Renal pelvis (tissue), 12 donors: ENCODE measurements at places on chromosomes 12 and 14. TPM values are rescaled to one million over a fixed set of nuclear protein-coding genes. Genes with fewer than 3 reads are reported as not detected.

The KRT3 gene
- not detected for polyA plus RNA-seq

The IRAK3 gene
- polyA plus RNA-seq: 4.4 TPM

The NEK9 gene
- polyA plus RNA-seq: 138 TPM

The SLC25A29 gene
- polyA plus RNA-seq: 56.1 TPM

The CMTM5 gene
- polyA plus RNA-seq: 3.1 TPM

The ACSM4 gene
- not detected for polyA plus RNA-seq

The RDH12 gene
- 0.40 TPM for polyA plus RNA-seq

The HHIPL1 gene
- 1.6 TPM for polyA plus RNA-seq

The AGAP2 gene
- polyA plus RNA-seq: 1.5 TPM

The DNAH10 gene
- 6.1 TPM for polyA plus RNA-seq

GRCh38 chr14:39232554-39233415, 930 bp upstream of the MIA2 start:
- no peak for DNase-seq

- no peak for DNase-seq
Observed at GRCh38 chr12:31003861-31004640, 69.6 kb upstream of the DDX11 start.

DNA sequence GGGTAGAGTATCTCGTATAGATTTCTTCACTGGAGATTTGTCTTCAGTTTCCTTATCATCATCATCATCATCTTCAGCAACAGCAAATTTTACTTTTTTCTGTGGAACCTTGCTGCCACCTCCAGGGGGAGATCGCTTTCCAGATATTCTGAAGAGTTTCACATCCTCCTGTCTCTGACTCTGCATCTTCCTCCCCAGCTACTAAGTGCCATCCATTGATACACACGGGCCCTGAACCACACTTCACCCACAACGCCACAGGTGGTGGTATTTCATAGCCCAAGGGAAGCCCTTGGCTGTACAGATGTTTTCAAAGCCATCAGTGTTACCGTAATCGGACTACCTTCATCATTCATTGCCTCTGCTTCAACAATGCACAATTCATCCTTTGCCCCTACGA, 82.2 kb downstream of the PPP2R5C start:
- DNase-seq: no peak

- DNase-seq: peak; percentile 61
Observed at GRCh38 chr14:75088566-75089373, 19.3 kb downstream of the ZC2HC1C start.

GRCh38 chr14:92754966-92755365, 6.5 kb upstream of the LGMN start:
- no peak for DNase-seq

- no peak for DNase-seq
Observed at GRCh38 chr14:75331471-75331870, 52.8 kb downstream of the FOS start.

DNA sequence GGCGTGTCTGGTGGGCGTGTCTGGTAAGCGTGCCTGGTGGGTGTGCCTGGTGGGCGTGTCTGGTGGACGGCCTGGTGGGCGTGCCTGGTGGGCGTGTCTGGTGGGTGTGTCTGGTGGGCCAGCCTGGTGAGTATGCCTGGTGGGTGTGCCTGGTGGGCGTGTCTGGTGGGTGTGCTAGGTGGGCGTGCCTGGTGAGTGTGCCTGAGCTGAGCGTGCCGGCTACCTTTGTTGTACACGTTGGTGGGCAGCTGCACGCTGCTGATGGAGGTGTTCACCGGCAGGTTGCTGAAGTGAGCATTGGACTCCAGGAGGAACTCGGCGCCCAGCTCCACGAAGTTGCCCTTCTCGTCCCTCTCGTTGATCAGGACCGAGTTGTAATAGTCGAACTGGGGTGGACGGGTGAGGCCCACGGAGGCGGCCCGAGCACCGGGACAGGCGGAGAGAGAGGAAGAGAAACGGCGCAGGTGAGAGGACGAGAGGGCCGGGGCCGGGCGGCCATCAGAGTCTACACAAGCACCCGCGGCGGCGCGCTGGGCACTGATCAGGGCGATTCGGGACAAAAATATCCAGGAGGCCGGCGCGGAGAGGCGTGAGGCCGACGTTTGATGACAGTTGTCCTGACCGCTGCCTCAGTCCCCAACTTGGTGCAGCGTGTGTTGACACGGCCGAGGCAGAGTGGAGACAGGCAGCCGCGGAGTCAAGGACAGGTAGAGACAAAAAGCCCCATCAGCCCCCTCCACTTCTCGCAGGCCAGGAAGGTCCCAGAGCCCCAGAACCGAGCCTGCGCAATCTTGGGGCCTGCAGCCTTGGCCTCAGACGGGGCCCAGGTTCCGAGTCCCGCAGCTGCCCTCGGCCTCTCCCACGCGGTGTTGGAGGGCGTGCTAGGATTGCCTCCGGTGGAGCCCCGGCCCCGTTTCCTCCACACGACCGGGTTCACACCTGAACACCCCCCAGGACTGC, 10.5 kb downstream of the CACNA2D4 start:
- DNase-seq: no peak

DNA sequence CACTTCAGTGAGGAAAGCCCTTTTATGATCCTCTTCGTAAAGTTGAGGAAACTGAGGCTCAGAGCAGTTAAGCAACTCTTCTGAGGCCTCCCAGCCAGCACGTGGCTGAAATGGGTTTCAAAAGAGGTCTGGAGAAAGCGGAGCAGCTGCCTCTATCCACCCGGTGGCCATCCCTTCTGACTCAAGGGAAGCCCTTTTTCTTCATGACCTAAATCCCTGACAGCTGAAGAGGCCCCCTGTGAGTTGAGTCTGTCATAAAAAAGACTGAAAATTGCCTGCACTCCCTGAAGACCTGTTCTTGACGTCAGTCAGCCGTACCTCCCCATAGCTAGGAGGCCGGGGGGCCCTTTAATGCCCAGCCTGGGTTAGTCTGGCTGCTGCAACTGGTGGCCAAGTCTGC, 10.7 kb downstream of the CMKLR1 start:
- DNase-seq: no peak

DNA sequence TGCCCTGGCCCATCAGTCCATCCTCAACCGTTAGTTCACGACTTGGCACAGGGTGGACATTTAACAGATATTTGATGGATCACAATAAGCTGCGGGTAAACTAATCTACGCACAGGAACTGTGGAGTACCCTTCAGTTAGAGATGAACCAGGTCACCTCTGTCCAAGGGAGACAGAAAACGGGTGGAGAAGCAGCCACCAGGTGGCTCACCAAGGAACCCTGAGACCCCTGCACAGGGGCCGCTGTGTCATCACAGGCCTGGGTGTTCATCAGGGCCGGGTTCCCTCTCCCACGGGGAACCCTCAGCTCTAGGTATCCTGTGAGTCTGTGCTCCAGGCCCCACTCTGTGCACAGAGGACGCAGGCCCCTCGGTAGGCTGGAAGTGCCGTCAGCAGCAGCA, 122.2 kb downstream of the PIWIL1 start:
- no peak for DNase-seq

DNA sequence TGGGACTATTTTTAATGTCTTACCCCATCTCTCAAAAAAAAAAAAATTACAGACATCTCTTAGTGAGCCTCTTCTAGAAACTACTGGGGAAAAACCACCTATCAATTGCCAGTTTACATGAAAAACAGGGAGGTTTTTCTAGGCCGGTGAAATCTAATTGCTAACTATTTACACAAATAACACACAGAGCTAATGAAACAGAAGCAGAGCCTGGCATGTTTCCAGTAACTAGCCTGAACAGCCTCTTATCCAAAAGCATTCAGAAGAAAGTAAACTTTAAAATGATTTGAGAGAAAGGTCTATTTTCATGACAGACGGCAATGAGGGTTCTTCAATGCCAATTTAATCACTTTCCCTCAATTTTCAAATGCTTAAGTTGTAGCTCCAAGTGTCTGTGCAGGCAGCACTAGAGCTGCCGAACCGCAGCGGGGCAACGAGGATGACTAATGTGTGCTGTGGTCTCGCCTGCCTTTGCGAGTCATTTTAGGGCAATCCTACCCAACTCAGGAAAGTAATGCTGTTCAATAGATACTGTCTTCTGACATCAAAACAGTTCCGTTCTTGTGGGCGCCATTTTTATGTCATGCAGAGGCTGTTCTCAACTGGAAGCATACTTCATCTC, 84.6 kb downstream of the SETD3 start:
- DNase-seq: no peak

DNA sequence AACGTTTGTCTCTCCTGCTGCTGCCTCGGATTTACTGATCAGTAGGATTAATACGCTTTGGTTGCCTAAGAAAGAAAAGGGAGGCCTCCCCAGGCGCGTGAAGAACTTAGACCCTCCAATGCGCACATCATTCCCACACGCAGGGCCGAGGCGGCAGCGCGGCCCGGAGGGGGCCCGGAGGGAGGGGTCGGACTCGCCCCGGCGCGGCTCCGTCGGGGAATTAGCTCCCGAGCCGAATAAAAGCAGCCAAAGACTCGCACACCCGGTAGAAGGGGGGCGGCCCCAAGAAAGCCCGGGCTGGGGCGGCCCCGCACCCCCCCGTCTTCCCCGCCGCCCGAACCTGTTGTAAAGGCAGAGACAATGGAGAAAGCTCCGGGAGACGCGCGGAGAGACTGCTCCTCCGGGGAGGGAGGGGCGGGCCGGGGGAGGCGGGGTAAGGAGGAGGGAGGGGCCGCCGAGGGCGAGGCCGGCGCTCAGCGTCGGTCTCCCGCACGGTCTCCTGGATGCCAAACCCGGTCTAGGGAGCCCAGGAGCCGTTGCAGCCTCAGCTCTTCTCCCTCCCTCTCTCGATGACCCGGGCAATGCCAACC, at the start of gene NELL2:
TSS of gene NELL2 (minus strand) at position 362 of the 590 bp plus-strand sequence. CDS start 446 bp downstream, outside the sequence.
- peak; percentile 43 for DNase-seq

DNA sequence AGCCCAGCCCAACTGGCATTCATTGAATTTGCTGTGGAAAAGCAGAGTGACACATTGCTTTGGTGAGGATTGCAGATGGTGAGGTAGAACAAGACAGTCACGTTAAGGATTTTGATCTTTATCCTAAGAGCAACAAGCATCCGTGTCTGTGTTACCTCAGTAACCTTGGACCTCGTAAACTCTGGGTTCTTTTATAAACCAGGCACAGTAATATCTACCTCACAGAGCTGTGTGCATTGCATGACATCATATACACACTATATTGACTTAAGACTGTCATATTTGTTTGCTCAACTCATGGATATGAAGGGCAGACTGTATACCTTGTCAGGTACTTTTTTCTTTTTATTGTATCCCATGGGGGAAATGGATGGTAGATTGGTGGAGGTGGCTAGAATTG, 156.2 kb downstream of the ETV6 start:
- no peak for DNase-seq

- peak; percentile 81 for DNase-seq
Observed at GRCh38 chr12:4089121-4089606, 184.4 kb upstream of the CCND2 start.

DNA sequence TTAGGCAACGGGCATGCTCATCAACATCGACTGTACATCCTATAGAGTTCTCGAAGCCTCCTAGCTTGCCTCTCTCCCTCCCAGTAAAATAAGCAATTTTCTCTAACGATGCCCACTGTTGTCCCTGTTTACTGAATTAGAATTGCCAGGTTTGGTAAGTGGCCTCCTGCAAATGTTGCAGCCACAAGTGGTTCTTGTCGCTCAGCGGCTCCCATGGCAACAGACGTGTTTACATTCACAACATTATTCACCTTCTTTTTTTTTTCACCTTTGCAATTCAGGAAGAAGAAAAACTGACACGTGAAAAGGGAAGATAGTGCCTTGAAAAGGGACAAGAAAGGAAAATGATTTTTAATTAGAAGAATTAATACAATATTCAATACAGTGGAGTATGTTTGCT, 100.9 kb upstream of the PKP2 start:
- DNase-seq: no peak
